ENCODE measurements at places on chromosomes 1 and 21.

GRCh38 chr1:42334240-42335049 is 590 bp downstream of the FOXJ3 start:
- DNase-seq, result peak; percentile 43

- no peak for DNase-seq
Measured at GRCh38 chr1:39846796-39847195, 36.5 kb downstream of the TRIT1 start.

DNA sequence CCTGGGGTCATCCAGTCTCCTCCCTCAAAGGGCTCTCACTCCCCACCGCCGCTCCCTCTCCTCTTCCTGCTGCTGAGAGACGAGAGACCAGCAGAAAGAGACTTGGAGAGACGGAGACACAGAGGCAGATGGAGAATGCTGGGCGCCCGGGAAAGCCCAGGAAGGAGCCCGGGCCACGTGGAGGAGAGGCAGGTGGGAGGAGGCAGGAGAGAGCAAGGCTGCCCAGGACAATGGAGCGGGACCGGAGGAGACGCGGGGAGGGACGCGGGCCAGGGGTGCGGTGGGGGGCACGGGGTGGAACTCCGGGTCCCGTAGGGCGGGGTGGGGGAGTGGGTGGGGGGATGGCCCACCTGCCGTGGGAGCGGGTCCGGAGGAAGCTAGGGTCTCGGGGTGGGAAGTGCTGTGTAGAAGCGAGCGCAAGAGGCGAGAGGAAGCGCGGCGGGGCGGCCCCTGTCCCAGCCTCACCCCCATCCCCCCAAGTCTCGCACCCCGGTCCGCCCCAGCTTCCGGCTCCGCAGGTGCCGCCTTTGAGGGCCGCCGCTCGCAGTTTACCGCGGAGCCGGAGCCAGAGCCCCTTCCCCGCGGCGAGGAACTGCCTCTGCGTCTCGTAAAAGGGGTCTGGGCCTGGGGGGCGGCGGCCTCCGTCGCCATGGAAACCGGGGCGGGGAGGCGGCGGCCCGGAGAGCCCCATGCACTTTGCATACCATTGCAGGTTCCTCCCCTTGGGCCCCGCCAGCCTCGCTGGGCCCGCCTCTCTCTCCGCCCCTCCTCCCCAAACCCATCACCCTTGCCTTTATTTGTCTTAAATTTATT is 11.7 kb upstream of the EPHA2 start:
- peak; percentile 72 for DNase-seq

DNA sequence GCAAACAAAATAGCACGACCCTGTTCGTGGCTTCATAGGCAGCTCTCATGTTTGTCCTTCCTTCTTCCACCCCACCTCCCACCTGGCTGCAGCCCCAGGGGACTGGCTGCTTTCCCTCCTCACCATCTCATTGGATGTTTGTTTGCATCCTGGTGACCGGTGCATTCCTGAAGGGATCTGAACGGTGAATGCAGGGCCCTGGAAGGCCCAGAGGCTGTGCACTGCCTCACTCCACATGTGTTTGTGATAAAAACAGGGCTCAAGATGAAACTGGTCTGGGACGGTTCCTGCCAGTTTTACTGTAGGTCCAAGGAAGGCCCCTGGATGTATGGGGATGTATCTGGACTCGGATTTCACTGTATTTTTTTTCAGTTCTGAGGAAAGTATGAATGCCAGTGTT is 42.8 kb downstream of the CNN3 start:
- DNase-seq, result no peak

DNA sequence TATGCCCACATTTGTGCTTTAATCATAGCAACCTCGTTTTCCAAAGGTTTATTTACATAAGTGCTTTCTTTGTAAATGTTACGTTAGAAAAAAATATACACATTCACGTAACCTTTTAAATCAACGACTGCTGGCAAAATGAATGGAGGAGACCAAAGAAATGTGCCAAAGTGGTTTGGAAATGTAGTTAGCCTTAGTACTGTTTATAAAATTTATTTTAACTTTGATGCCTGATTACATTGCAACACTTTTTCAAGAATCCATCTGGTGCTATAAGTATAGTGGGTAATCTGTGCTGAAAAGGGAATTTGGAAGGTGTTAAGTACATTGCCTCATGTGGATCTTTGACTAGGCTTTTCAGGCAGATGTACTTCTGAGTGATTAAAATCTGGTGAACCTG is 108.9 kb downstream of the IFI44 start:
- no peak for DNase-seq

GRCh38 chr21:45080639-45081414 is 6.4 kb downstream of the ADARB1 start:
- peak; percentile 38 for DNase-seq

- DNase-seq, result no peak
Measured at GRCh38 chr21:30193201-30193600, 22.7 kb downstream of the CLDN8 start.

DNA sequence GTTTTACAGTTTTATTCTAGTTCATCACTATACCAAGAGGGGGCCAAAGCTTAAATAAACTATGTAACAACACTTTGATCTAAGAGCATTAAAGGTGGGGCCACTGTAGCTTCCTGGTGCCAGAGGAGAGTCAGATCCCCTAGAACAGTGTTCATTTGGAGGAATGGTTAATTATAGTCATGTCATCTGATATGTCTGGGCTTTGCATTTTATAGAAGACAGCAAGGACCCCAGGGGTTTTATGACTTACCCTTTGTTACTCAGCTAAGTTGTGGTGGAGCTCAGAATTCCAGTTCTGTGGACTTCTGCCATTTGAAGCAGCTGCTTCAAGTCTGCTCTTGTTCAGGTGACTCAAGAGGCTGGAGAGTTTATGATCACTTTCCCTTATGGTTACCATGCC is 16.7 kb downstream of the KDM4A start:
- DNase-seq, result no peak

DNA sequence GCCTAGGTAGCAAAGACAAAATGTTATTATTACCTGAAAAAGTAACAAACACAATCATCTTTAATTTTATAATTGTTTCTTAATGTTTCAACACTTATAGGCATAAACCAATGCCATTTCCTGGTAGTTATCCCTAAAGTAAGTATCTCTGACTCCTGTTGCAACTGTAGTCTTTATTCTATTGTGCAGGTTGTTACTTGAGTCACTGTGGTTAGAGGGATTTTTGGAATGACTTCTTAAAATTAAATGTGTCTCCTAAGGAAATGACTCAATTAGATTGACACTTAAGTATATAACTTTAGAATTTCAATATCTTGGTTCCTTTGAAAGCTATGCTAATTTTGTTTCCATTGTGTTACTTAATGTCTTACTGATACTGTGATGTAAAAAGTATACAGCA is 143.9 kb downstream of the PHTF1 start:
- DNase-seq, result no peak

DNA sequence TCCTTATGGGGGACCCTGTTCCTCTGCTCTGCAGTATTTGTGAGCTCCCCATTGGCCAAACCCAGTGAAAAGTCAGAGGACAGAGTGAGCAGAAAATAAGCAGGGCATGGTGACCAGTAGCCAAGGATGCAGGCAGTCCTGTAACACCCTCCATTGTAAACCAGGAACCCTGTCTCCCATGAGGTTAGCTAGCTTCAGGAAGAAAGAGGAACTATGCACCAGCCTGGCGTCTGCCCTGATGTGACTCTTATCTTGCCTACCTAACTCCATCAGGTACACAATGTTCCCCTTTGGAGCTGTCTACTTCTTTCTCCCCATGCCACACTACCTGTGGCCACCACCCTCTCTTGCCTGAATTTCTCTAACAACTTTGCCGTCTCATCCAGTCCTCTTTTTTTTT is 119.2 kb downstream of the LRIG2 start:
- no peak for DNase-seq

GRCh38 chr1:175553280-175553679 is 190.1 kb downstream of the TNR start:
- DNase-seq, result no peak

DNA sequence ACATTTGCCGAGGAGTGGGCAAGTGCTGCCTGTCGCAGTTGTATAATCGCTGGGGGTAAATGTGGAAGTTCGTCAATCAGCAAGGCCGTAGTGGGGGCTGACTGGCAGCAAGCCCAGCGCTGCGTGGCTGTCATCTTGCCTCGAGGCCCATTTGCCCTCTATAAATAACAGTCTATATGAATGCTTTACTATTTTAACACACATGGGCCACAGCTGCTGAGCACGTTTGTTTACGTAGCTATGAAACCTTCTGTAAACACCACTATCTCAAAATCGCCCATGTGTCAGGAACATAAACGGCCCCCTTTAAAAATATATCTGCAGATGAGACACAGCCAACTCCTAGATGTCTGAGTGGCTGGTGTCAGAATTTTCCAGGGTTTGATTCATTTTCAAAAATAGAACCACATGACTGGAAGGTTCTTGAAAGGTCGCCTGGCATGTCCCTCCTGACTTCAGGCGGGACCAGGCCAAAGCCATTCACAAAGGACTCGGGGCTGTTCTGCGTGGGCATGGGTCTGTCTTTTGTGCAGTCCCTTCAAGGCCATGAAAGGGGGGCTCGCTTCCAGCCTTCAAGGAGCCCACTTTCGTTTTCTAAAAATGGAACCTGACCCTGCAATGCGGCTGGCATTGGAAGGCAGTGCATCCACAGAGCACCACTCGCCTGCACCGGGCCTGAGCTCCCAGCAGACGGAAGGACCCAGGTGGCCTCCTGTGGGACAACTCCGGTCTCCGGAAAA is 205.5 kb downstream of the KCNJ6 start:
- no peak for DNase-seq

GRCh38 chr1:204503122-204503912 is 8.7 kb upstream of the PIK3C2B start:
- DNase-seq, result no peak

DNA sequence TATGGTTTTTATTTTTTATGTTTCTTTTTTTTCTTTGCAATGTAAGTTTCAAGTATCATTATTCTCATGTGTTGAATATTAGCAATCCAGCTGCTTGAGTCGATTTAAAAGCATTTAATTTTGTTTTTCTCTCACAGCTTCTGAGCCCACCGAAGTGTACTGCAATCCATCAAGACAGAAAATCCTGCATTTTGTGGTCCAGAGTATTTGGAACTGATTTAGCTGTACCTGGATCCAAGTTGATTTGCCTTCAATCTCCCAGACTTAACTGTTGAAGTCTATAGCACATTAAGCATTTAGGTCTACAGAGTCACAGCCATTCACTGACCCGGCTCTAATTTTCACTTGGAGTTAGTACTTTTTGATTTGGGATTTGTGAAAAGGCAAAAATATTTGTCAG is 622.9 kb upstream of the ADAMTS5 start:
- no peak for DNase-seq

DNA sequence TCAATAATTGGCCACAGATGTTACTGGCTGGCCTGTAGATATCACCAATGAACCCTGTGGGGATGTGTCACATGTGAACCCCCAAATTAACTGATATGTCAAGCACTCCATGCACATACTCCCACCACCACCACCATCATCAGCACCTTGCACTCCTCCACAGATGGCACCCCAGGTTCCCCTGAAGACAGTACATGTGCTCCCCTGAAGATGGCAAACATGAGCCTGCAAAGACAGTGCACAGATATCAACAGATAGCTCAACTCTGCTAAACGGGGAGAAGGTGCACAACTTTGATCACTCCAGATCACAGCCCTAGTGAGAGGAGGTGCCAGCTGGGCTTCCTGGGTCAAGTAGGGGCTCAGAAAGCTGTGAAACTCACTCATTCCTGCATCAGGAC is 74.4 kb downstream of the CLCA4 start:
- no peak for DNase-seq

DNA sequence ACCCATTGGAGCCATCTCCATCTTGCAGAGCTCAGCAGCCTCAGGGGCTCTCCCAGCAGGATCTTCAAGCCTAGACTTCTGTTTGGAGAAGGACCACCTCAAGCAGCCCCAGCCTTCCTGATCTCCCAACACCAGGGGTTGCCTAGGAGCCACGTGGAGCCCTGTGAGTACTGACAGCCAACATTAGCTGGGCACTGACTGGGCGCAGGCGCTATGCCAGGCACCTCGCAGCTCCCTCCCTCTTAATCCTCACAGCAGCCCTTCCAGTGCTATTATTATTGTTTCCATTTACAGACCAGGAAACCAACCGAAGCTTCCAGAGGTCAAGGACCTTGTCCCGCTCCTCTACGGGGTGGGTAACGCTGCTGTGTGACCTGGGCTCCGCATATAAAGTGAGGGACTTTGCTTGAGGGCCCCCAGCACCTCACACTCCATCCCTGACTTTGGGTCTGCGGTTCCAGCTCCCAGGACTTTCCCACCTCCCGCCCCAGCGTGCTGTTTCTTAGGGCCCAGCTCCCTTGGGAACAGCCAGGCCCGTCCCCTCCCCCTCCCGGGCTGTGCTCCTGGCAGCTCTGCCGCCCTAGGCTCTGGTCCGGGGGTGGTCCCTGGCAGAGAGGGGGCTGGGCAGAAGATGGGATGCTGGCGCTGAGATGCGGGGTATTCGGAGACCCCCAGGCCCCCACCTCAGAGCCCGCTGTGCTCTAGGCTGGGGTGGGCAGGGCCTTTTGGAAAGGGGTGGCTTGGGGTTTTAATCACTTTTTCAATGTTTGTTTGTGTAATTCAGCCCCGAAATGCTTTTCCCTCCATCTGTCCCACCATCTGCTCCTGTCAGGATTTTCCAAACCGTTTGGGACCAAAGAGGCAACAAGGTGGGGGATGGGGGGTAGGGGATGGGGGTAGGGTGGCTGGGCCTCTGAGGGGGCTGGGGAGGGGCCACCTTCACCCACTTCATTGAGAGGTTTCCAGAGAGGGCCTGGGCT is 4.1 kb upstream of the HPCA start:
- no peak for DNase-seq

- no peak for DNase-seq
Measured at GRCh38 chr1:73654714-73655113, 543.3 kb downstream of the LRRIQ3 start.

DNA sequence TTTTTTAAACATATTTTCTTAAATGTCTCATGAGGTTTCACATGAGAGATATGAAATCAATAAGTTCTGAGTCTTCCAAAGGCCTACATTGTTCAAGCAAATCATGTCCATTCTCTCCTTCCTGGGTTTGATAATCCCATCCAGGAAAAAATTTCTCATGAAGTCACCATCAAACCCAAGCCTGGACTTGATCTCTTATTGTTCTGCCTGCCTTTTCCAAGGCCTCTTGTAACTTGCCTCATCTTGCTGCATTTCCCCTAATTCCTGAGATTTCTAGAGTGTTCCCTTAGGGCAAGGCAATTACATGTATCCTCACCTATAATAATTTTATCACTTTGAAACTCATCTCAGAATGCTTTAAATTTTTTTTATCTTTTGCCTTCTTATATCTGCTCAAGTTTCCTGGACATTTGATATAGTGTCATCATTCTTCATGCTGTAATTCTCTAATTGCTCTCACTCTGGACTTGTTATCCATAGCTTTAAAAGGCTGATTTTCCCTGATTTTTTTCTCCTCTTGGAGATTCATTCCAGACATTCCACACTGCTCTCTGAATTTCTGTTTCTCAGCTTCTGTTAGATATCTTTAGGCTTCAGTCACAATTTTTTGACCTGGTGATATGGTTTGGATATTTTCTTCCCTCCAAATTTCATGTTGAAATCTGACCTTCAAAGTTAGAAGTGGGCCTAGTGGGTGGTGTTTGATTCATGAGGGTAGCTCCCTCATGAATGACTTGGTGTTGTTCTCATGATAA is 126.4 kb downstream of the LRRC7 start:
- no peak for DNase-seq

DNA sequence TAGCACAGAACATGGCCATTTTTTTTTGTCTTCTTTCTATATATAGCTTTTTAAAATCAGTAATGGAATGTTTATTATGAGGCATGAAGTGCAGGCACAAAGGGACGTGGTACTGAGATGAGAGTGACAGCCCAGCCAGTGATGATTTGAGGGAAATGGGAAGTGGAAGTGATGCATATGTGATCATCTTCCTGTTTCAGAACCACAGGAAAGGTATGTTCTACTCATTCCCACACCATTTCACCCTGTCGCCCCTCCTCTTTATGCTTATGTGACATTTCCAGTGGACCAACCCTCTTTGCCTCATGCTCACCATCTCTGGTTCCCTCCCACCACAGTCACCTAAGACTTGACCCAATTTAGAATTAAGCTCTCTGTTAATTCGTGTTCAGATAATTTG is 24.3 kb downstream of the PTGS2 start:
- DNase-seq, result no peak

Data from stimulated activated naive CD8-positive, alpha-beta T cell treated with anti-CD3 and anti-CD28 coated beads, Interleukin-15, Interleukin-2, amounts not matched to agents 100 U/mL and 50 U/mL, for 24 hours (primary cell).